ENCODE measurements at places on chromosomes 1 and 21.

- no peak for DNase-seq
Measured at GRCh38 chr21:29305068-29305467, 6.3 kb downstream of the BACH1 start.

- no peak for DNase-seq
Measured at GRCh38 chr1:8460132-8460544, 142.2 kb downstream of the SLC45A1 start.

GRCh38 chr1:22089134-22089571 lies 36.6 kb downstream of the CDC42 start:
- DNase-seq: no peak

GRCh38 chr1:209319057-209319432 lies 264.5 kb upstream of the CAMK1G start:
- no peak for DNase-seq

DNA sequence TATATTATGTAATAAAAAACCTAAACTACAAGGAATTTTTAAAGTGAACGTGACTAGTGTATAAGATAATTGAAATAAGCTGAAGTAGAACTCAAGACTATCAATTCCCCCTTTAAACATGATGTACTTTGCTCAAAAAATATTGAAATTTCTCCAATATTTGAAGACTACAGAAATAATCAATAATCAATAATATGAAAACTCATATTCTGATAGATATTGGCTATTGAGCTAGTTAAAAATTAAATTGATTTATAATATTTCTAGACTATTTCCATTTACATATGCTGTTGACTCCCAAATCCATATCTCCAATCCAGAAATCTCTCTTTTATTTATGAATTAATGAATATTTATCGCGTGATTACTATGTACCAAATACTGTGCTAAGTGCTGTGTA lies 133.2 kb downstream of the USH2A start:
- no peak for DNase-seq

GRCh38 chr1:57079454-57080157 lies 113.8 kb upstream of the C8B start:
- no peak for DNase-seq

DNA sequence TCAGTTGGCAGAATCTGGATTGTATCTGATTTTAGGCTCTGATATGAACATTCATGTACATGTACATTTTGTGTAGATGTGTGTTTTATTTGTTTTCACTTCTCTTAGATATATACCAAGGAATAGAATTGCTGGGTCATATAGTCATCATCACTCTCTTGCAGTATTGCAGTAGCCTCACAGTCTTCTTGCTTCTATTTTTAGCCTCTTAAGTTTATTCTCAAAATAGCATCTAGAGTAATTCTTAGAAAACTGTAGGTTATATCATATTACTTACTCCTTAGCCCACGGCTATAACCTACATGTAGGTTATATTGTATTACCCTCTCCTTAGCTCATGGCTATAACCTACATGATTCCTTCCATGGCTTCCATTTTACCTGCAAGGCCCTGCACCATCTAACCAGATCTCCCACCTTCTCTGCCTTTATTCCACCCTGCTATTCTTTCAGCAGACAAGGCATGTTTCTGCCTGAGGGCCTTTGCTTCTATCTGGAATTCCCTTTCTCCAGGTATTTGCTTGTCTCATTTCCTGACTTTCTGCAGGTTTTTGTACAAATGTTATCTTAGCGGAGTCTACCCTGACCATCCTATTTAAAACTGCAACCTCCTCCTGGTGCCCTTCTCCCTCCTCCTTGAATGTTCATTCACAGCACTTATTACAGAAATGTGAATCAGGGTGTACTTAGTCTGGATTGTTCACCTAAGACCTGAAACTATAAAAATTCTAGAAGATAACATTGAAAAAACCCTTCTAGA lies 109.0 kb upstream of the ETV3 start:
- DNase-seq: no peak

DNA sequence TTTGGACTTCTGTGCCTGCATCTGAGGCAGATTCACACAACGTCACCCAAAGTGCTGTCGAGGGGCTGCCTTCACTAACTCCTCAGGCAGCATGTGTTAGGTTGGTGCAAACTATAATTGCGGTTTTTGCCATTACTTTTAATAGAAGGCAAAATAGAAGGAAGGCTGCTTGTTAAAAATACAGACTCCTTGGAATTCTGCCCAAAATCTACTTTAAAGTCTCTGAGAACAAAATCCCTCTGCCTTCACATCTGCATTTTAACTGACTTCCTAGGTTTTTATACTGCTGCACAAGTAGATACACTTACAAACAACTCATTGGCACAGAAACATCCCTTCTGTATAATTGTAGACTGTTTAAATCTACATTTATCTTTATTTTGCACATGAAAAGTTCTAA lies 41.3 kb upstream of the SLC19A2 start:
- DNase-seq: no peak

DNA sequence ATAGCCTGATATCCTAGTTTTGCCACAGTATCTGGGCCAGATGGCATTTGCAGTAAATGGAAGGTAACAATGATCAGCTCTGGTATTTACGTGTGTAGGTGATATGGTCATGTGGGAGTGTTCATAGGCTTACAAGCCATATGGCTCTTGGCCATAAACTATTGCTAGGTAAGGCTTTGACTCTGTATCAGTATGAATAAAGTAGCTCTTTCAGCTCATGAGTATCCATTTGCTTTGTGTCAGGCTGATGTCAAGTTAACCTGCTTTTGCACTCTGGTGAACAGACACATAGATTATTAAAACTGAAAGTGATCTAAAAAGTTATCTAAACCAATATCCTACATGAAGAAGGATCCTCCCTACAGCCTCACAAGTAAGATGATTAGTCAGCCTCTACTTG lies 69.0 kb downstream of the DDR2 start:
- DNase-seq: no peak

GRCh38 chr1:7643530-7643929 lies 127.6 kb upstream of the VAMP3 start:
- DNase-seq: no peak

GRCh38 chr1:112048421-112048820 lies 59.0 kb upstream of the KCND3 start:
- DNase-seq: no peak

DNA sequence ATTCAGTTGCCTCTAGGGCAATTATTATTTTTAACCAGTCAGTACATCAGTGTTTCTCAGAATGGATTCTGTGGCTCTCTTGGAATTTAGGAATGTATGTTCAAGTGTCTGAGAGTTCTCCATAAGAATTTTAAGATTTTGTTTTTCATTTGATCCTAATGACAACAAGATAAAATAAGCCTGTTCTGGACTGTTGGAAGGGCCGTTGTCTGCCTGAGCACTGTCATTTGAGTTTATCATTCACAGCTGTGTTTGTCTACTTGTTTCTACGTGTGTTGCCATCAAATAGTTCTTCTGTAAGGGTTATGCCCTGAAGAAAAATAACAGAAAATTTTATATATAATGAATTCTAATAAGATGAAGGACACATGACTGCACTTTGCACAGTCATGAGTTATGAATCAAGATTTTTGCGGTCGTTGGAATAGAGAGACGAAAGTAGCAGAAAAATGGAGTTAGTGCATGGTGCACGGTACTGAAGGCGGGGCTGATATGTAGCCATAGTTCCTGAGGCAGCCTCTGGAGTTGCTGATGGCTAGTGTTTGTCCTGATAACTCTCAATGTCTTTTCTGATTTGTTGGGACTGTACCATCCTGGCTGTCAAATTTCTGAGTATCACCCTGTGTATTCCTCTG lies 92.5 kb downstream of the NOS1AP start:
- DNase-seq: no peak

All from glutamatergic neuron (in vitro differentiated cells).